NCI-H1694 (cell line): ENCODE measurements at places on chromosomes 2 and 18.

DNA sequence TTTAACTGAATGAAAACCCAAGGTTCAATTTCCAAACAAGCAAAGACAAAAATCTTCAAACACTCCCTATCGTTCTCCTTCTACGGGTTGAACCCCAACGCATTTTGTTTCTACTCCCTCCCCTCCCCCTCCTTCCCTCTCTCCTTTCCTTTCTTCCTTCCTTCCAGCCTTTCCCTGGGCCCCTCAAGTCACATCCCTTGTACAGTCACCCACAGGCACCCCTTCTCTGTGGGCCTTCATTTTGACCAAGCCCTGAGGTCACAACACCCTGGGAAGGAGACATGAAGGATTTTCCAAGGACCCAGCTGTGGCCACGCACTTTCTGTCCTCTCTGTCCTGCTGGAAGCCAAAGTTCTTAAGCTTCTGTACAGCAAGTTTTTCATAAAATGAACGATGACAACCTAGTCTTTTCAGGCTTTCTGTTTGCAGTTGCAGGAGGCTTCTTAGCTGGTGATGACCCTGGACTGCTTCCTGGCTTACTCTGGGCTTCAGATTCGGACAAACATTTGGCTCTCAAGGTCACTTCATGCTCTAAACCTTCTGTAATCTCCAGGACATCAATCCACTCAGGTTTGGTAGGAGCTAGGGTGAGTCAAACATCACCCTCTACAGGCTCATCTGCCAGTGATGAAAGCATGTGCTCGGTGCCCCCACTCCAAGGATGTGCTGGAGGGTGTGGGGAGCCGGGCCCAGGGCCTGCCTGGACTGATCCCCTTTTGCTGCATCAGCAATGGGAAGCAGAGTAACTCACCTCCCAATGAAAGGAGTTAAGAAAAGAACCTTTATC lies 25.5 kb downstream of the TMEM247 start:
- DNase-seq: no peak

GRCh38 chr2:69565431-69565839 lies 78.1 kb downstream of the AAK1 start:
- peak; percentile 47 for DNase-seq

GRCh38 chr2:193810533-193810932 lies 1615.8 kb upstream of the TMEFF2 start:
- no peak for DNase-seq

GRCh38 chr18:80009661-80010550 lies 21.5 kb upstream of the TXNL4A start:
- DNase-seq: no peak

GRCh38 chr2:137947728-137948336 lies 16.4 kb upstream of the HNMT start:
- peak; percentile 65 for DNase-seq

- DNase-seq: no peak
Observed at GRCh38 chr2:28751956-28752630, 463 bp downstream of the PPP1CB start.

DNA sequence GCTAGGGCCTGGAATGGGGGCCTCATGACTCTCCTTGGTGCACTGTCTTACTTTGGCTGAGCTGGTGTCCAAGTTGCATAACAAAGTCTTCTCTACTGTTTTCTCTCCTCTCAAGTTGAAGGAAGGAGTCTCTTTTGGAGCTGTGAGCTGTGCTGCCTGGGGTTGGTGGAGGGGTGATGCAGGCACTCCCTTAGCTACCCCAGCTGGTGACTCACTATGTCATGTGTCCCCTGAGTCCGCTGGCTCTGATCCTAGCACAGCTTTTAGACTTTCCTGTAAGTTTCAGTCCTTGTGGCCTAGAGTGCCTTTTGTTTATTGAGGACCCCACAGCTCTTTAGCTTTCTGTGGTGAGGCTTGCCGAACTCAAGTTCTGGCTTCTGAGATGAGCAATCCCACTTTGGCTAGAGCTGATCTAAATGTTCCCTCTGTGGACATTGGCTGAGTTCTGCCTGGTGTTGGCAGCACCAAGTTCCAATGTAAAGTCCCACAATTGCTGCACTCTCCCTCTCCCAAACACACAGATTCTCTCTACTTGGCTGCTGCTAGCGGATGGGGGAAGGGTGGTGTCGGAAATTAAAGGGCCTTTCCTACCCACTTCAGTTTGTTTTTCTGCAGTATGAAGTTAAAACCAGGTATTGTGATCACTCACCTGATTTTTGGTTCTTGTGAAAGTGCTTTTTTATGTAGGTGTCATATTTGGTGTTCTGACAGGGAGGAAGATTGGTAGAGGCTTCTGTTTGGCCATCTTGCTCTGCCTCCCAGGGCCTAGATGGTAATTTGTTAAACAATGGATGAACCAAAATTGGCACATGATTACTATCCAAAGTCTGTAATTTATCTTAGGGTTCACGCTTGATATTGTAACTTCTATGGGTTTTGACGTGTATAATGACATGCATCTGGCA lies 83.2 kb downstream of the COMMD1 start:
- DNase-seq: no peak

DNA sequence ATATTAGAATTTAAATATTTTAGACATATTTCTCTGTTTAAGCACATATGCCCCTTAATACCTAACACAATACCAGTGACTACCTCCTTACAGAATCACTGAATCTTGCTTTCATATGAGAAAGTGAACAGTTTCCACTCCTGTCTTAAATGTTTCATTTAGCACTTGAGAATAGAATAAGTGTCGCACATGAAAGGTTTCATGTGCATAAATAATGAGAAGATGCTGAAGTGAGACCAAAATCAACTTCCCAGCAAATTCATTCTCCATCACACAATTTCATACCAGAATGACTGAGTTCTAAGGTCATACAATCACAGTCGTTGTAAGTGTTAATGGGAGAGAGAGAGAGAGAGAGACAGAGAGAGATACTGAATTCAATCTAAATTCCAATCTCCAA lies 51.2 kb downstream of the ATIC start:
- DNase-seq: no peak
